Smooth muscle cell of the brain vasculature (primary cell): ENCODE measurements at places on chromosomes 1 and 21.

DNA sequence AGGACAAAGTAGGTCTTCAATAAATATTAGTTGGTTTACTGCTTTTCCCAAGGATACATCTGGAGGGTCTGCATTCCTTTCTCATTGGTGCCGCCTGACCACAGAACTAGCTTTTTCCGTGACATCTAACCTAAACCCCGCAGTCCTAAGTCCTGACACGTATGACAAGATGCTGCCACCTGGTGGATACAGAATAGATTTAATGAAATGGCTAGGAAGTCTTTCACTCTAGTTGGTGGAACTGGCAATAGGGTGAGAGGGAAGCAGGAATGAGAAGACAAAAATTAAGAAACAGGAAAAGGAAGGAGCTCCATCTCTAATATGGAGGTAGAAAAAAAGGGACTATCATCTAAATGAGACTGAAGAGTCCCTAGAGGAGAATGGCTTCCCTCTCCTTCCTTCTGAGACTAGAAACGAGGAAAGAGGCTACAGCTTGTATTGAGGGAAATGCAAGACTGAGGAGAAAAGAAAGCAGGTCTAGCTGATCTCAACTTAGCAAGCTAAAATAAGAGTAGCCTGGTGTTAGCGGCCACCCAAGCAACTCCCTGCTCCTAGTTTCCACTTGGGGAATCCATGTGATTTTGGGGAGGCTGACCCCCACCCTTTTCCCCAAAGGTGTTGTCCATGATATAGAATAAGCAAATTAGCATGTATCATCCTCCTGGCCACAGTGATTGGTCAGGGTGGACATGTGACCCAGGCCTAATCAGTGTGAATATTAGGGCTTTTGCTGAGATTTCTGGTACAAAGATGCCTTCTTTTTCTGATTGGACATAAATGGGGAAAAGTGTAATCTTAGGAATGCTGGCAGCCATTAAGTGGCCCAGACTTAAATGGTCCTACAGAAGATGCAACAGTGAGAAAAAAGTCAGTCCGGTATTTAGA, 5.9 kb downstream of the RFX5 start:
- no peak for DNase-seq

- no peak for DNase-seq
Measured at GRCh38 chr1:171769754-171770153, 11.7 kb upstream of the METTL13 start.

DNA sequence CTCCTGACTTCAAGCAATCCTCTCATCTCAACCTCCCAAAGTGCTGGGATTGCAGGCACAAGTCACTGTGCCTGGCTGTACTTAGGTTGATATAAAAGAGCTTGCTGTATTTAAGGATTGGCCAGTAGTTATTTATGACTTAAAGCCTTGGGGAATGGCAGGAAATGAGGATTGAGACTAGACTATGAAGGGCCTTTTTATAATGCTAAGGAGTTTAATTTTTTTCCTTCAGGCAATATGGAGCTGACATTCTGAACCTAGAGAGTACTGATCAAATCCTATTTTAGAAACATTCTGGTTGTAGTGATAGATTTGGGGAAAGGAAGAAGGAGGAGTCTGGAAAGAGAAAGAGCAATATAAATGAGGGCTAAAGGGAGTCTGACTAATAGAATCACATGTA, 44.7 kb downstream of the MSH4 start:
- DNase-seq = no peak

- no peak for DNase-seq
Measured at GRCh38 chr1:20587661-20588053, 1.2 kb upstream of the CDA start.

DNA sequence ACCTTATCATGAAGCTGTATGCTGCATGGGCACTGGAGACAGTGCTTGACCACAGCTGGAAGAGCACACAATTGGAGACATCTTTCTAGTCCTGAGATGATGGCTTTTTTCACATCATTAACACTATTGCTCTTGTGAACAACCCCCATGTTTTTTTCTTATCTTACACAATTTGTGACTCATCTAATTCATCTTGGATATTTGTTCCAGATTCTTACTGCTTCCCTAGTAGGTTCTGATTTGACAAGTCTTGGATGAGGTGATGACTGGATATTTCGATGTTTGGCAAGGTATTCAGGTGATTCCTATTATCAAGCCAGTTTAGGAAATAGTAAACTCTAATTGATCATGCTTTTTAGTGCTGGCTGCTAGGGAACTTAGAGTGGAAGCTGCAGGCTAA, 23.7 kb downstream of the HLX start:
- DNase-seq = no peak
